ENCODE measurements at places on chromosomes 6 and 20.
A peak's percentile ranks its signal among the peaks of the same experiment; 100 is the strongest.

DNA sequence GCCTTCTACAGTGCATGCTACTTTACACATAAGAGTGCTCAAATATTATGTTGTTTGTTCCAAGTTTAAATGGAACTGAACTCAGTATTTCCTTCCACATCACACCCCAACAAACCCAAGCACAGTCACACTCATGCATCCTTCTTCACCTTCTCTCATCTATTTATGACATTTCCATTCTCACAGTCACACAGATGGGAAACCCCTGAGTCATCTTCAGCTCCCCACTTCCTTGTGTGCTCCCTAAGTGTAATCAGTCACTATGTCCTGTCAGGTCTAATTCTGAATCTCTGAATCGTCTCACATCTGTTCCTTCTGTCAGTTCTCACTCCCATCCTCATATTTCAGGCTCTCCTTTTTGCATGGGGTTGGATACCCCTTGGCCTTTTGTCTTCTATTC, 96.0 kb downstream of the RIMS1 start:
- no peak for DNase-seq

- no peak for DNase-seq
Observed at GRCh38 chr20:1083431-1084080, 34.8 kb upstream of the PSMF1 start.

DNA sequence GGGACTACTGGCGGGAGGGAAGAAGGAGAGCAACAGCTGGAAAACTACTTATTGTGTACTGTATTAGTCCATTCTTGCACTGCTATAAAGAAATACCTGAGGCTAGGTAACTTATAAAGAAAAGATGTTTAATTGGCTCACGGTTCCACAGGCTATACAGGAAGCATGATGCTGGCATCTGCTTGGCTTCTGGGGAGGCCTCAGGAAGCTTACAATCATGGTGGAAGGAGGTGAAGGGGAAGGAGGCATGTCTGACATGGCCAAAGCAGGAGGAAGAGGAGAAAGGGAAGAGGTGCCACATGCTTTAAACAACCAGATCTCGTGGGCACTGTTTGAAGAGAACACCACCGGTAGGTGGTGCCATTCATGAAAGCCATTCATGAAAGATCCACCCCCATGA, 67.3 kb downstream of the GMDS start:
- DNase-seq: no peak

DNA sequence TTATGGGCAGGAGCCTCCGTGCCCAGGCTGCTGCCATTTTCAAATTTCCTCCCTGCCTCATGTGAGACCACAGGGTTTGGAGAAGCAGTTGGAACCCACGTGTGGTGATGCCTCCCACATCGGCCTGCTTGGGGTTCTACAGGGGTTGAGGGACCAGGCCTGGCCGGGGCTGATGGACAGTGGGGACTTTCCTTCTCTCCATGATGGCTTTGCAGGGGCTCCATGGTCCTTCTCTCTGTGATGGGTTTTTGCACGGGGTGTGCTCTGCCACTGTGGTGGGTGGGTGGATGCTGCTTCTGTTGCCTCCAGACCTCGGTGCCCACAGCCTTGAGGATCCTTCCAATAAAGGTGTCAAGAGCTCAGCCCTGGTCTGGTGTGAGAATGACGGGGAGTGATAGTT, 54.4 kb downstream of the ADNP start:
- DNase-seq: no peak

DNA sequence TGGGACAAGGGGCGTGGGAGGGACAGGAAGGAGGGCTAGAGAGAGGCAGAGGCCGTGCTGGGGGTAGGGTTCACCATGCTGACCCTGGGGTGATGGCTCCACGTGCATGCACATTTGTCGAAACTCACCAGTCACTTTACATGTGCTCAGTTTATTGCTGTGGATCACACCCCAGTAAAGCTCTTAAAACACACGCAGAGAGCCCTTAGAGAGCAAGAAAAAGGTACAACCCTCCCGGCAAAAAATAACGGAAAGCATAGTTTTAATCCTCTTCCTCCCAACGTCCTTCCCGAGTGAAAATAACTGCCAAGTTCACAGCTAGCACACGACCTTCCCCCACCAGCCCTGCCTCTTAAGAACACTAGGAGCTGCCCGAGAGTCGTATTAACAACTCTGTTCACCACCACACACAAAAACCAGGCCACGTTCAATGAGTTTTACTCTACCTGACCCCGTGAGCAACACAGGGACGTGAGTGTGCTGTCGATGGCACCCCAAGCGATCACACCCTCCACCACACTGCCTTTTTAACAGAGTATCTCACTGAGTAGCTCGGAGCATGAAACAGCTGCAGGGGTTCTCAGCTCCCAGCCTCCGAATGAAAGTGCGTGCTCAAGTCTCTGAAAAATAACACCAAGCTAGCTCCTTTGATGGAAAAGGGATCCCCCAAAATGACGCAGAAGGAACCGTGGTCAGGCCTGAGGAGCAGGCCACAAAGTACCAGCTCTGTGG, 39.7 kb downstream of the TAF4 start:
- peak; percentile 9 for DNase-seq

- no peak for DNase-seq
Observed at GRCh38 chr20:37523012-37523391, 2.0 kb downstream of the NNAT start.

DNA sequence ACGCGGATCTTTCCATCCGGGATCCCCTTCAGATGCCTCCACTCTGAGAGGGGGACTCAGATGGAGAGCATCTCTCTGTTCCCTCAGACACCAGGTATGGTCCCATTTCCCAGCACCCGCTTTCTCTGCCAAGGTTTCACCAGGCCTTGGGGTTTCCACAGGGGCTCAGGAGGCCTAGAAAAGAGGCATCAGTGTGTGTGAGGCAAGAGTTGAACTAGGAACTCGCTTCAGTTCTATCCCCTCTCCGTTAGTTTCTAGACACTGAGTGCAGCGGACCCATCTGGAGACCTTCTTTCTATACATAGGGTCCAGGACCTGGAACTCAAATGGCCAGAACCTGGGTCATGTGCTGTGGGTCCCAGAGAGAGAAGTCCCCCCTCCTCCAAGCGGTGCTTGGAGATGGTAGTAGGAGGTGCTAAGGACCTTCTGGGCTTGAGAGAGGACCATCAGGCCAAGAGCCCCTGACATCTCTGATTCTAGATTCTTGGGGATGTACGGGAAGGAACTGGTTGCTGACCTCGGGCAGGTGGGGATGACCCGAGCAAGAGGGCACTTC, 2.1 kb downstream of the SLC12A5 start:
- no peak for DNase-seq

- no peak for DNase-seq
Observed at GRCh38 chr6:100554228-100554627, 89.5 kb upstream of the SIM1 start.

Data from activated naive CD4-positive, alpha-beta T cell (primary cell).